ENCODE measurements at places on chromosomes 3 and 15.

GRCh38 chr15:100601163-100601562, 821 bp downstream of the LINS1 start:
- no peak for DNase-seq

DNA sequence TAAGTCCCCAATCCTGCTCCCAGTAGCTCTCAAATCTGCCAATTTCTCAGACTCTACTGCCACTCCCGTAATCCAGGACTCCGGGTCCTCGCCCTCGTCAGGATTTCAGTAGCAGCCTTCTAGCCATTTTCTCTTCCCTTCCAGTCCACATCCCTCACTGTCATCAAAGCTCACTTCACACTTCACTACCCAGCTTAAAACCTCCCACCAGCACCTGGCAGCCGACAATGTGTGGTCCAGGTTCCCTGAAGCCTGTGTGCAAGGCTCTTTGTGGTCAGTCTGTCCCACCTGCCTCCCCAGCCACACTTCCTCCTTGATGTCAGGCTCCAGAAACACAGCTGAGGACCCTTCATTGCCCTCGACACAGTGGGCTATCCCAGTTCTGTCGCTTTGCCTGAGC, 304.5 kb upstream of the ROPN1 start:
- DNase-seq: no peak

DNA sequence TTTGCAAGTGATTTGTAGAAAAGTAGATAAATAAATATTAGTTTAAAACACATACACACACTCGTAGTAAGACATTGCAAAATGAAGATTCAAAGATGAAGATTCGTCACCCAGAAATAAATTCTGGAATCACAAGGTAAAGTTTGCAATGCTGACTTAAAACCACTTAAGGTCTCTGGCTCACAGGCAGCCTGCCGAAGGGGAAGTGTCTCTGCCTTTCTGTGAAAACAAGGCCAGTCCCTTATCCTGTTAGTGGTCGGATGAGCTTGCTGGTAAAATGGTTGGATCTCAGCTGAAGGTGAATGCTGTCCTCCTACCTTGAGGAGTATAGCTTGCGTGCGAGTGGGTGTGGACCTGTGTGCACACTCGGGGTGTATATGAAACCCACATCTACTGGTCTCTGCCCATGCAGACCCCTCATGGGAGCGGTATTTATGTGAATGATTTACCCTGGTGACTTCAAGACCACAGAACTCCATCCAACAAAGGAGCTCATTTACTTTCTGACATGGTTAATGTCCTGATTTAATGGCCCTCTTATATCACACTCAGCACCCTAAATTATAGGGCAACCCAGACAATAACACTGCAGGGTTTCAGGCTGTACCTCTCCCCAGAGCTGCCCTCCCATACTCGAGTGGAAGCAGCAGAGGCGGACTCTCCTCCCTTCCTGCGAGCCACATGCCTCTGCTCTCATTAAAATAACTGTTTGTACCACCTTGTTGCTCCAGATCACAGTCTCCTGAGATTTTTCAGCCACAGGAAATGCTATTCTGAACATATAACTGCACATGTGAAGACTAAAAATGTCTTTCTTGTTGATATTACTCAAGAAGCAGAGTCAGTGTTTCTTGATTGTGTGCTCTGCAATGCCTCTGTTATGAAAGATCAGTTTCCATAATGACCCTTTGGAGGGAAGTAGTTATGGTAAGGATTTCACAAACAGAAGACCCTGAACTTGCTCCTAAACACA, 45.9 kb upstream of the ALDH1A3 start:
- DNase-seq: no peak

DNA sequence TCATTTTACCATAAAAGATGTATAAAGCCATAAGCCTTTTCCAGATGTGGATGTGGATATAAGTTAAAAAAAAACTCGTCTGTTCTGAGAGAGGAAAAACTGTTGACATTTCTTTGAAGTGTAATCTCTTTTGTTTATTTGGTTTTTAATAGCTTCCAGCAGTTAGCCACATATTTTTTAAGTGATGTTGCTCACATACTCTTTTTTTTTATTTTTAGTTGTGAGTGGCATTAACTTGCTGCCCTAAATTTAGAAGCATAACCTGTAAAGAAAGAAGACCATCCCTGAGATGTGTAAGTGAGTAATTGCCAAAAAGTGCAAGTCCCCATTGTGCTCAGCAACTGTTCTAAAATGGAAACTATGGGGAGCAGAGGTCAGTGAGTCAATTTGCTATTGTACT, 415.9 kb upstream of the MDFIC2 start:
- DNase-seq: no peak

GRCh38 chr15:70212286-70212962, 114.7 kb upstream of the TLE3 start:
- no peak for DNase-seq

DNA sequence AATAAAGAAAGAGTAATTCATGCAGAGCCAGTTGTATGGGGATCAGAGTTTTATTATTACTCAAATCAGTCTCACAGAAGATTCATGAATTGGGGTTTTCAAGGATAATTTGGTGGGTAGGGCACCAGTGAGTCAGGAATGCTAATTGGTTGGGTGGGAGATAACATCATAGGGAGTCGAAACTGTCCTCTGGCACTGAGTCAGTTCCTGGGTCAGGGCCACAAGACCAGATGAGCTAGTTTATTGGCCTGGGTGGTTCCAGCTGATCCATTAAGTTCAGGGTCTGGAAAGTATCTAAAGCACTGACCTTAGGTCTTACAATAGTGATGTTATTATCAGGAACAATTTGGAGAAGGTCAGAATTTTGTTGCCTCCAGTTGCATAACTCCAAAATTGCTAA, 998.6 kb upstream of the EPHA6 start:
- no peak for DNase-seq

- no peak for DNase-seq
Observed at GRCh38 chr15:42404461-42405235, 45.3 kb downstream of the CAPN3 start.

All from posterior vena cava (tissue), 2 donors.